ENCODE measurements at places on chromosomes 12 and 14.

DNA sequence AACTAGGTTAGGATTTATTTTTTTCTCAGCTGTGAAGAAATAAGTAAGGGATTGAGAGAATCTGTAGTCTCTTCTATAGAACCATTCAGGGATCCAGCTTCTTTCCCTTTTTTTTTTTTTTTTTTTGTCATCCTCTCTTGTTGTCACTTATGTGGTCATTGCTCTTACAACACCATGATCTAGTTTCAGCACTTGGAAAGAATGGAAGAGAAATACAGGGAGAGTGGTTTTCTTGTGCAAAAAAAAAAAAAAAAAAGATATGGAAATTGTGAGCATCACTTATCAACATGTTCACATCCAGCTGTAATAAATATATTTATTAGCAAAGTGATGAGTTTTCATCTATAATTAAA, 599.3 kb downstream of the SLC6A15 start:
- no peak for DNase-seq

DNA sequence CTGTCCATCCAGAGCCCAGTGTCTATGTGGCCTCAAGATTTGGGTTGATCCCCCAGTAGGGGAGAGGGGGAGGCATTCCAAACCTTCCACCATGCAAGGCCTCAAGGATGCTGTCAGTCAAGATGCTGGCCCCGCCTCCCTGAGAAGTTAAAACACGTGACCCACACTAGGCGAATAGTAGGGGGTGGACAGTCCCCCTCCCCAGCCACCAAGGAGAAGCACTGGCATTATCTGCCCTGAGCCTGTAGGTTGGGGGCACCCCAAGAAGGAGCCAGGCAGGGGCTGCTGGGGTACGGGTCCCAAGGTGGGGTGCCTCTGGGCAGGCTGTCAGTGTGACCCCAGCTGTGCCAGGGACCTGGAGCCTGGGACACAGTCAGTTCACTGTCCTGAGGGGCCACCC, 2.3 kb downstream of the SLC25A29 start:
- no peak for DNase-seq

DNA sequence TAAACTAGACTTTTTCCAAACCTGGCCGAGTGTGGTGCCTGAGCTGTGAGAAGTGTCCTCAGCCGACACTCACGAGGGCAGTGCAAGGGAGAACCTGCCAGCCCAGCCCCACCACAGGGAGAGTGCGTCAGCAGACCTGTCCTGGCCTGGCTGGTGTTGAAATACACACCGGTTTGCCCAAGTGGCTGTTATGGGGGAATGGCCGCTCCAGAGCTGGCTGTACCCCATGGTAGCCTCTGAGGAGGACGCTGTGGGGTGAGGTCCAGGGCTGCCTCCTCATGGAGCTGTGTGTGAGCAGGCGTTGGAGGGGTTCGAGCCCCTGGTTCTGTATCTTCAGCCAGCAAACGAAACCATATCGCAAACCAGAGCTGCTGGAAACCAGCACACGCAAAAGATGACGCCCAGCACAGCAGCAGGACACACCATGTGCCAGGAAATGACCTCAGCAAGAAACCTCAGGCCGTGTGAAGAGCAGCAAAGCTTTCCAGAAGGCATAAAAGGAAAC, 9.4 kb downstream of the ANKRD9 start:
- DNase-seq: peak; percentile 43

- no peak for DNase-seq
These were observed 79.7 kb downstream of the RFLNA start for GRCh38 chr12:124374567-124374966.

DNA sequence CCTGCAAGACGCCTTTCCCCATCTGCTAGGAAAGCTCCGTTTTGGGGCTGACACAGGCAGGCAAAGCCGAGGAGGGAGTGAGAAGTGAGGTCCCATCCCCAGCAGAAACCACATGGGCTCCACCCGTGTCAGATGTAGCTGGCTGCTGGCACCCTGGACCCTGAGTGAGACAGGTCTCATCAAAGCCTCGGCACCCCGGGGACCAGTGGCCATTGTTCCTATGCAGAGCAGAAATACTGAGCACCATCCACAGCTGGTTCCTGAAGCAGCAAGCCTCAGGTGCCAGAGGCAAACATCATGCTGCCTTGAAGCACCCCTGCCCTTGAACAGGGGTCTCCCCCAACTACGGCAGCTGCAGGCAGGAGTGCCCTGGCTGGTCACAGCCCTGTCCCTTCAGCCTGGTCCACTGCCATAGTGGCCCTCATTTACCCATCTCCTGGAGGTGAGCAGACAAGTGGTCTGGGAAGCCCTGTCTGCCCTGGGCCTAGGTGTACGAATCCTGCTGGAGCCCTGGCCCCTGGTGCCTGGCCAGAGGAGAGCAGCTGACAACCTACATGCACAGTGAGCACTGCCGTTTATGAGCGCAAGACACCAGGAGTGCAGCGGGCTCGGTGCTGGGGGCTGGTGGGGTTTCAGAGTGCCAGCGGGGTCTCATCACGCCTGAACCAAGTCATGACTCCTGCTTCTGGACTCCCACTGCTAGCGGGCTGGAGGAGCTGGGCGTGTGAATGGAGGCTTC, 289.8 kb upstream of the RTL1 start:
- no peak for DNase-seq

GRCh38 chr14:23447361-23448350, 12.2 kb upstream of the MYH7 start:
- DNase-seq: no peak

DNA sequence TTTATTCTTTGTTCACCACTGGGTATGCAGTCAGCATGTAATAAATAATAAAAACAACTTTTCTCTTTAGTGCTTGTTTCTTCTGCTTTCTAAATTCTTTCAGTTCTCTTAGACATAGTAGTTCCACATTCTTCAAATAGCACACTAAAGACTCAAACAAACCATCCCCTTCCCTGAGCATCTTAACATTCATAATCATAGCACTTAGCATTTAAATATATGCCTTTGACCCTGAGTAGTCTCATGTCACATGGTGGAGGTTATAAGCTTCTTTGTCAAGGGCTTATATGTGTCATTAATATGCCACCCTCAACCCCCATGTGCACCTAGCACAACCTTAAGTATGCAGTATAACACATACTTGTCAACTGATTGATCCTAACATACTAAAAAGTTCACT, 212.7 kb downstream of the PHLDA1 start:
- DNase-seq: no peak

DNA sequence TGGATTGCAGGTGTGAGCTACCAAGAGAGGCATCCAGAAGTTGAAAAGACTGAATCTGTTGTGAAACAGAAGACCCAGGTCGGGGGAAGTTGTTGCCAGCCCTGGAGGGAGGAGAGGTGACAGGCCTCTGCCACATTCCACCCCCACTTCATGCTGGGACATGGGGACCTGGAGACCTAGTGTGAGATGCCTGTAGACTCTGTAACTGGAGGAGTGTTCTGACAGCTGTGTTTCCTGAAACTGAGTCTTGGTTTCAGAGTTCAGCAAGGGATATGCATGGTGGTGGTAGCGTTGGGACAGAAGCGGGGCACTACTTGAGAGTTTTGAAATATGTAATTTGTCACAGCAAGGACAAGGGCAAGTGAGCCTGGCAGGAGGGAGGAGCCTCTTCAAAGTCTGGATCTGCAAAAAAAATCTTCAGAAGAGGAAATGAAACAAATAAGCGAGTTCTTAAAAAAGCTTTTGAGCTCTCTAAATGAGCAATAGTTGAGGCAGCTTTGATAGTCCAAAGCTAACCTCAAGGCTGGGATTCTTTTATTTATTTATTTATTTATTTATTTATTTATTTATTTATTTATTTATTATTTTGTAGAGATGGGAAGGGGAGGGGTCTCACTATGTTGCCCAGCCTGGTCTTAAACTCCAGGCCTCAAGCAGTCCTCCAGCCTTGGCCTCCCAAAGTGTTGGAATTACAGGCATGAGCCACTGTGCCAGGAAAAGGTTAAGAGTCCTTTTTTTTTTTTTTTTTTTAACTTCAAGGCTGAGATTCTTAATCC, 58.9 kb upstream of the EEA1 start:
- DNase-seq: no peak

DNA sequence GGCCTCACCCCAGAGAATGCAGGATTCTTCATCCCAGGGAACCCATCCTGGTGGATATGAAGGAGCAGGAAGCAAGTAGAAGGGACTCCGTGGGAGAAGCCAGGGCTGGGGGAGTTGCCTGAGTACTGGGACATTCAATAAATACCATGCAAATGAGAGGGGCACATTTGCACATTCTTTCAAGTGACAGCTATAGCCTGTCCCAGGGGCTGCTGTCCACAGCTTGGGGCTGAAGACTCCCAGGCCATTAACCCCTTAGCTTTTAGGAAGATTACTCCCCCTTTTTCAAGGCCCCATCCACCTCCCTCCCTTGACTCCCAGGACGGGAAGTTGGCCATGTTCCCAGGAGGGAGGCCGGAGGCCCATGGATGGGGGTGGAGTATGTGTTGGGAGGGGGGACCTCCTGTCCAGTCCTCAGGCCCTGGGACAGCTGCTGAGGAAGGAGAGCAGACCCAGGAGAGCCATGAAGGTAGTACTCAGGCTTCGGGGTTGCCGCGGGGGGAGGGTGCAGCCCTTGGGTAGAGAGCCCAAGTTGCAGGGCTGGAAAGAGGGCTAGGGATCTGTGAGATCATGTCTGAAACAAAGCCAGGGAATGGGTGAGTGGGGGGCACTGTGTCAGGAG, 974 bp upstream of the TNS2 start:
- DNase-seq: no peak
